ENCODE measurements at places on chromosomes 2 and 18. TPM values are rescaled to one million over a fixed set of nuclear protein-coding genes. Genes with fewer than 3 reads are reported as not detected.

GRCh38 chr2:13768274-13768673 is 864.2 kb upstream of the LRATD1 start:
- no peaks in the 10 kb centered on the region for H3K27me3 ChIP-seq
- H3K4me3 ChIP-seq: no peak overlapping the region
- no peak overlapping the region for H3K27ac ChIP-seq
- no peaks in the 10 kb centered on the region for H3K4me1 ChIP-seq

- no peak overlapping the region for H3K27ac ChIP-seq
- no peaks in the 10 kb centered on the region for H3K36me3 ChIP-seq
- DNase-seq: no peak
- no peaks in the 10 kb centered on the region for H3K27me3 ChIP-seq
- H3K4me1 ChIP-seq: no peaks in the 10 kb centered on the region
- no peak overlapping the region for H3K4me3 ChIP-seq
Observed at GRCh38 chr2:174198846-174199564, 49.3 kb downstream of the OLA1 start.

- H3K27me3 ChIP-seq: no peaks in the 10 kb centered on the region
- H3K4me1 ChIP-seq: no peaks in the 10 kb centered on the region
- peak overlapping the region; percentile 63 for H3K27ac ChIP-seq
- H3K36me3 ChIP-seq: no peaks in the 10 kb centered on the region
- no peak for DNase-seq
Observed at GRCh38 chr2:196361606-196362326, 190.4 kb upstream of the STK17B start.

The BUB1 gene
- 3.6 TPM for total RNA-seq

All from spleen (tissue), 13 donors.